Left renal pelvis (tissue), 4 donors: ENCODE measurements at places on chromosomes 4 and X.

GRCh38 chr4:86564795-86565194 lies 29.3 kb upstream of the PTPN13 start:
- DNase-seq: no peak

DNA sequence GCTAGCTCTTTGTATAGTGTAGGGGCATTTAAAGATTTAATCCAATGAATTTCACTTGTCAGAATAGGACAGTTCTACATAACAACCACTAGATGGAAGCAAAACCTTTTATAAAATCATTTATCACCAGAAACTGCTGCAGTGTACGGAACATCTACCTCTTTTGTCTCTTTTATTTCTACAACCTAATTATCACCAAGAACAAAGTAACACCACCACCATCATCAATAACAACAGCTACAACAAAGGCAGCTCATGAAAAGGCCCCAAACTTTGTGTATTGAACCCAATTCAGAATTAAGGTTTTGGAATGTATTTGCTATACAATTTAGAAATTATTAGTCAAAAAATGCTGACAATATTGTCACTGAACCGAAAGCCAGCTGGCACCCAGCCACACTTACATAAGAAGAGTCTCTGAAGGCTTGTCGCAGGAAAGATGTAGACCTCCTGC lies 260.9 kb upstream of the RPS6KA3 start:
- no peak for DNase-seq

GRCh38 chr4:86848136-86848535 lies 1.0 kb downstream of the SLC10A6 start:
- no peak for DNase-seq

GRCh38 chrX:35351212-35351611 lies 408.6 kb downstream of the FAM47B start:
- no peak for DNase-seq

- no peak for DNase-seq
Measured at GRCh38 chrX:17024886-17025285, 78.4 kb downstream of the REPS2 start.

DNA sequence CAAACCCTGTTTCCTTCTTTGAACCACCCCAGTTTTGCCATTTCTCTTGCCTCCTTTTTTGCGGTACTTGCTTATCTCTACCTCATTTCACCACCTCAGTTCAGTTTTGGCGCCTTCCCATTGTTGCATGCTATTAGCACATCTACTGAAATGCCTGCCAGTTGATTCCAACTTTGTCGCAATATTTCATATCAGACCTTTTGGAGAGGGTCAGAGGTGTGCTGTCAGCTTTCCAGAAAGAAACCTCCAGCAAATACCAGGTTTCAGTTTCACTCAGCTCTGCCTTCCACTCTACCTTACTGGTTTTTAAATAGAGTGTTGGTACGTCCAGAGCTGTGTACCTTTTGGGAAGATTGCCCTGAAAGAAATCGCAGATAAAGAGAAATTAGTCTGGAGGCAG lies 91.9 kb upstream of the CPEB2 start:
- DNase-seq: no peak
